Dermis microvascular lymphatic vessel endothelial cell (primary cell): ENCODE measurements at places on chromosomes 12 and 14. TPM values are rescaled to one million over a fixed set of nuclear protein-coding genes. Genes with fewer than 3 reads are reported as not detected.

DNA sequence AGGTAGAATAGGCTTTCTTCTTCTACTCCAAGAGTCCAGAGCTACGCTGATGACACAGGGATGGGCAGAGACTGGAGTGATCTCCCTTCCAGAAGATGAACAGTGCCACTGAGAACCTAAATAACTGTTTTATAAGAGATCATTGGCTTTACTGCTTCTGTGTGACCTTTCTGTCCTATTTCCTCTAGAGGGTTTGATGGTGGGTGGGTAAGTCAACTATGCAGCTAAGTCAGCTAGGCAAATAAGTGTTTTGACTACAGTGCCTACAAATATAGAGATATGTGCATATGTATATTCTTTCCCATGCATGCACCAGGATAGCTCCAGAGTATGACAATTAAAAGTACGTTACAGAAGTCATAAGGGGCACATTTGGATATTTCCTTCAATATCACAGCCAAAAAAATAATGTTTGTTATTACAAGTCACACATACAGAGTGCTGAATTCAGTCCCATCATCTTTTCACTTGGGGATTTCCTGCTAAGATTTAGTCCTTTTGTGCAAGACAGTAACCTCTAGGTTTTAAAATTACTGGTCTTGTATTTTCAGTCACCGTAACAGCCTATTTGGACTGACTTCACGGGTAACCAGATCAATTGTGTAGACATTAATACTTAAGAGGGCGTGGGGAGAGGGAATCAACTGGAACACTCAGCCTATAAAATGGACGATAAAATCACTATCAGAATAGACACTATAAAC is 412.6 kb upstream of the SOX5 start:
- DNase-seq, result no peak

DNA sequence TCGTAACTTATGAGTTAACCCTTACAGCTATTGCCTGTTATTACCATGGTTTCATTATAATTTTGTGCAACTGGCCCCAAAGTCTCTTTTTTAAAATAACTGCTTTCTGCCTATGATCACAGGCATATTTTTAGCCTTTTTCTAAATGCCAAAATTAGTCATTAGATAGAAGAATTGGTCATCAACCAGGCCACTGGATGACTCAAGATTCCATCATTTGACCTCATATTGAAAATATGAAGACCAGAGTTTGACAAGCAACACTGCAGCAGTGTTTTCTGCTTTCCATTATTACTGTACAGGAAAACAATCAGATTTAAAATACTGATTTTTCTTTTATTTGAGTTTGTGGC is 54.7 kb upstream of the OTOGL start:
- DNase-seq, result no peak

- DNase-seq, result no peak
Observed at GRCh38 chr12:114884575-114884974, 200.6 kb upstream of the TBX3 start.

GRCh38 chr14:99732436-99733210 is 48.5 kb downstream of the CYP46A1 start:
- DNase-seq, result no peak

Gene GALNT4
- 13.3 and 15.0 TPM in 2 replicates for total RNA-seq

Gene CBLN3
- 0.13 and 0.39 TPM in 2 replicates for total RNA-seq

Gene CACNA1C
- total RNA-seq, result 0.38 and 0.51 TPM in 2 replicates

Gene KRT77
- total RNA-seq, result not detected in 2 replicates
